ENCODE measurements at places on chromosomes 4 and X.

DNA sequence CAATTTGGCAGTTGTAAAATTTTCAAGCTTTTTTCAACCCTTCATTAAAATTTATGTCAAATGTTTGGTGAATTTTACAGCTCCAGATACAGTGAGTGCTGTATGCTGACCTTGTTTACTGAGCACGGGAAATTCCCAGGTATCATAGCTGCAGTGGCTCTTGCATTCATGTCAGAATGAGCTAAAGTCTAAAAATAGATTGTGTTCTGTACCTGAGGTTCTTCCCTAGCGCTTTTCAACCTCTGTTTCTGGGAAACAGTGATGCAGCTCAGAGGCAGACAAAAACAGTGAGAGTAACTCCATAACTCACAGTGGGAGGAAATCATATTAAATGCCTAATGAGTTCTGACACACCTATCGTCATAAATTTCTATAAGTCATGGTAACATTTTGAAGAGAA, 393.8 kb upstream of the GNPDA2 start:
- no peak for DNase-seq

- no peak for DNase-seq
Observed at GRCh38 chrX:7147413-7147977, at the start of gene STS. Gene STS (plus strand): TSS chrX:7147712. CDS start chrX:7253200, 105,488 bp downstream.

DNA sequence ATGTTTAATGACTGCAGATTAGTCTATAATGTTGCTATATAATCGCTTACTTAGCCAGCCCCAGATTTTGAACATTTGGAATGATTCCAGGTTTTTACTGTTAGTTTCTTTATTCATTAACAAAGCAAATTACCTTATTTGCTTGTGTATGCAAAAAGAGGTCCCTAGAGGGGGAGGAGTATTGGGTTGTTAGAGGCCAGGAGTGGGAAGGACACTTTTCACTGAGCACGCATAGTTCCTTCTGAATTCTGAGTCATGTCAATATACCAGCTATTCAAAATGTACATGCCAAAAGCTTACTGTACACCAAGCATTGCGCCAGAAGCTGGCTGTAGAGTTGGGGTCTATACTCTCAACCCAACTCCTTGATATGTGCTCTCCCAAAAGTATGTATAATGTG, 5.1 kb upstream of the DGAT2L6 start:
- no peak for DNase-seq

- no peak for DNase-seq
Observed at GRCh38 chr4:24334906-24335305, 249.4 kb downstream of the DHX15 start.

GRCh38 chrX:124421898-124422655, 75.7 kb downstream of the SH2D1A start:
- DNase-seq, result peak; percentile 7

DNA sequence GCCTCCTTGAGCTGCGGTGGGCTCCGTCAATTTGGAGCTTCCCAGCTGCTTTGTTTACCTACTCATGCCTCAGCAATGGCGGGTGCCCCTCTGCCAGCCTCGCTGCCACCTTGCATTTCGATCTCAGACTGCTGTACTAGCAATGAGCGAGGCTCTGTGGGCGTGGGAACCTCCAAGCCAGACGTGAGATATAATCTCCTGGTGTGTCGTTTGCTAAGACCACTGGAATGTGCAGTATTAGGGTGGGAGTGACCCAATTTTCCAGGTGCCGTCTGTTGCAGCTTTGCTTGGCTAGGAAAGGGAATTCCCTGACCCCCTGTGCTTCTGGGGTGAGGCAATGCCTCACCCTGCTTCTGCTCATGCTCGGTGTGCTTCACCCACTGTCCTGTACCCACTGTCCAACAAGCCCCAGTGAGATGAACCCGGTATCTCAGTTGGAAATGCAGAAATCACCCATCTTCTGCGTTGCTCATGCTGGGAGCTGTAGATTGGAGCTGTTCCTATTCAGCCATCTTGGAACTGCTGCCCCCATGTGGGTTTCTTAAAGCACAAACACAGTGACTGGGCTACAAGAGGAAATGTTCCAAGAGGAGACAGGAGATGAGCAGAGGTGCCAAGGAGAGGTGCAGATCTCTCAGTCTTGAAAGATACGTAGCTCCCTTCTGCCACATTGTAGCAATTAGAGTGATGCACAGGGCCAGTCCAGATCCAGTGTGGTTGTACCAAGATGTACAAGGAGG, 193.0 kb upstream of the IGFBP7 start:
- no peak for DNase-seq

- peak; percentile 79 for DNase-seq
Observed at GRCh38 chrX:25015486-25016360, at the start of gene ARX. Gene ARX (minus strand): TSS chrX:25015965. CDS start chrX:25015737, 228 bp downstream.

DNA sequence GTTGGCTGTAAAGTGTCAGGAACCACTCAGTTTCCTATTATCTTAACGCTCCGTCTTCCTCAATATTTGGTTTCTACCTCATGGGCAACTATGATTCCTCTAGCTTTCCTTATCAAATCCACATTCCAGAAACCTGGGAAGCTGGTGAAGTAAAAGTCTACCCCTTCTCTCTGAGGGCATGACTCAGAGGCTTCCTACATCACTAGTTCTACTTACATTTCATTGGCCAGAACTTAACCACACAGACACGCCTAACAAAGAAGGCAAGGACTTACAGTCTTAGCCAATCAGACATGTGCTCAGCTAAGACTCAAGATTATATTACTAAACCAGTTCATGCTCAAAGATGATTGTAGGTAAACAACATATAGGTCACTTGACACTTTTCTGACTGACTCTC, 30.4 kb downstream of the COX7B2 start:
- no peak for DNase-seq

DNA sequence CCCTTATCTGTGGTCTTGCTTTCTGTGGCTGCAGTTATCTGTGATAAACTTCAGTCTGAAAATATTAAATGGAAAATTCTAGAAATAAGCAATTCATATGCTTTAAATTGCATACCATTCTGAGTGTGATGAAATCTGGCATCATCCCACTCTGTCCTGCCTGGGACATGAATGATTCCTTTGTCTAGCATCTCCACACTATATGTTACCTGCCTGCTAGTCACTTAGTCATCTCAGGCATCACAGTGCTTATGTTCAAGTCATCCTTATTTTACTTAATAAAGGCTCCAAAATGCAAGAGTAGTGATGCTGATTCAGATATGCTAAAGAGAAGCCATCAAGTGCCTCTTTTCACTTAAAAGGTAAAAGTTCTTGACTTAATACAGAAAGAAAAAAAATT, 14.3 kb upstream of the RAB9B start:
- DNase-seq, result no peak

DNA sequence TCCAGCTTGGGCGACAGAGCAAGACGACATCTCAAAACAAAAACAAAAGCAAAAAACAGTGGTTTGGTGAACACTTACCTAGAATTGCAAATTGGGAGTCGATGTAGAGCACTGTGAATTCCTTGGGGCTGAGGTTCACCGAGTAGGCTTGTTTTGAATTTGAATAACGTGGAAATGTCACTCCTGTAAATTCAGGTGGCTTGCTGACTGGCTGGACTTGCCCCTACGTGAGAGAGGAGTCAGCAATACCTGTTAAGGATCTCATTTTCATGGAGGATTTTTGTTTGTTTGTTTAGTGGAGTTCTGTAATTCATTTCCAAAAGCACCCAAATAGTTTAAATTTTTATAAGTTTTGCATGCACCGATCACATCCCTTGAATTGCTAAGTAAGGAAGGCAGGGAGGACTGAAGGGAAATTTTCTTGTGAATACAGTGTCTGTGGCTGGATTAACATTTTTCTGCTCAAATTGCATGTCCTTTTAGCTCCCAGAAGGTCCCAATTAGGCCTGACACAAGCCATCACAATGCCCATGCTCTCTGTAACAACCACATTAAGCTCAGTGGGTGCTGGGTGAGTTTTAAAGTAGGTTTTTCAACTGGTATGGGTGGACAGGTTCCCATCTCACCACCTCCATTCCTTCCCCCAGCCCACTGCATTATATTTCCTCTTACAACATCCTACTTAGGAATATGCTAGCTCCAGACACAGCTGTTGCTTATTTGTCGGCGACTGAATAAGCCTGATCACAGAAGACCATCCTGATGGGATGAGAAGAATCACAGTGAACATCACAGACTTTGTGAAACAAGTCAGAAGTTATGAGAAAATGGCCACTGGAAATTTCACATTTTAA, 58.5 kb upstream of the TTC29 start:
- no peak for DNase-seq

DNA sequence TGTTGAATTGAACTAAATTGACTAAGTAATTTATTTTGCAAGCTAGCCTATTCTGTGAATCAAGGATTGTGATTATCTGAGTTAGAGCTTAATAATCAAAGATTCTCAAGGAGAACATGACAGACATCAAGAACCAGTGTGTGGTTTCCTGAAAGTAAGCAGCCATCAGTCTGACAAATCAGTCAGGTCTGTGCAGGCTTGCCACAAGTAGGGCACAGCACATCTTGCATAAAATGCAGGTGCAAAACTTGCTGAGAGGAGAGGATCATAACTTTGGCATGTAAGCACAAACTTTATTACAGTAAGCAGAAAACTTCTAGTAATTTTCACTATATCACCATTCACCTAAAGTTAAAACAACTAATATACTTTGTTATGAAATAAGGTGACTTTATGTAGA, 22.5 kb downstream of the FAM241A start:
- DNase-seq, result no peak

DNA sequence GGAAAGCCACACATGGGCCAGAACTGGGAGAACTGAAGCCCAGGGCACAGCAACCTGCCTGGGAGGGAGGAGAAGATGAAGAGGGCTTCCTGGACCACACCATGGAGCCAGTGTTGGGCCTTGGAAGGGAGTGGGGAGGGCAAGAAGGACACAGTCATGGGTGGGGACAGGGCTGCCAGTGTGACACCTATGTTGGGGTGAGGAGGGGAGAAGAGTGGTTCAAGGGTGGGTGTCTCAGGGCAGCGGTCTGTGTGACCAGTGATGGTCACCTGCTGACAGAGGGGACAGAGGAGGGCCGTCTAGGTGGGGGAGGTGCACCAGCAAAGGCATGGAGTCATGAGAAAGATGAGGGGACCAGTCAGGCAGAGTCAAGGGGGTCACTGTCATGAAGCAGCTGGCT, 13.8 kb downstream of the MAGED2 start:
- DNase-seq, result no peak

DNA sequence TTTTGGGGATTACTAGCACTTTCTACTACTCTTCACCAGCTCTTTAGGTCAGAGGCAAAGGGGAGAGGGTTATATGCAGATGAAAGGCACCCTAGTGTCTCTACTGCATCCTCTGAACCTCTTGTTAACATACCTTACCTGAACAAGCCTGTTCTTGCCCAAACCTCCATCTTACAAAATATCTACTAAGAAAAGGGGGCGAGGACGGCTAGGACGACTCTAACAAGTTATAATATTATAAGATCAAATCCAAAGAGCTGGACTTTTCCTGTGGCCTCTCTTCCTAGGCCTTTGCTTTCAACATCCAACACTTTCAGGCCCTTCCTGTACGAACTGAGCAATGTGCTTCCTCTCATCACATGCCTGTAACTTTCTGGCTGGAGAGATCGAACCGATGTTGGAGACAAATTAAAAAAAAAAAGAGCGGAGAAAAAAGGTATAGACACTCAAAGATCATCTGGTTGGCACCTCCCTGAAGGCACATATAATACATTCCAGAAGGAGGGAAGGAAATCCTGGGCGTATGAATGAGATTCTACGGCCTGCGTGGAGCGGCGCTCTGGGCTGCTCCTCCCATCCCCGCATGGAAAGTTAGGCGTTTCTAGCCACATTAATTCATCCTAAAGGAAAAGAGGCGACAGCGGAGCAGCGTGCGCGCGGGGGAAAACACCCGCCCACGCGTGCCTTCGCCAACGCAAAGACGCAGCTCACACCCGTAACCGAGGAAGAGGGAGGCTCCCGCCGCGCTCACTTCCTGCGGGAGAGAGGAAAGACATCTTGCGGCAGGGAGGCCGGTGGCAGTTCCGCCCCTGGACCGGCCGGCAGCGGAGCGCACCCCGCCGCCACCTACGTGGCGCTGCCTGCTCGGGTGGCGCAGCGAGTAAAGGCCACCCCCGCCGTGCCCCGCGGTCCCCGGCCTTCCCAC, 808 bp downstream of the PRDM5 start:
- peak; percentile 79 for DNase-seq

DNA sequence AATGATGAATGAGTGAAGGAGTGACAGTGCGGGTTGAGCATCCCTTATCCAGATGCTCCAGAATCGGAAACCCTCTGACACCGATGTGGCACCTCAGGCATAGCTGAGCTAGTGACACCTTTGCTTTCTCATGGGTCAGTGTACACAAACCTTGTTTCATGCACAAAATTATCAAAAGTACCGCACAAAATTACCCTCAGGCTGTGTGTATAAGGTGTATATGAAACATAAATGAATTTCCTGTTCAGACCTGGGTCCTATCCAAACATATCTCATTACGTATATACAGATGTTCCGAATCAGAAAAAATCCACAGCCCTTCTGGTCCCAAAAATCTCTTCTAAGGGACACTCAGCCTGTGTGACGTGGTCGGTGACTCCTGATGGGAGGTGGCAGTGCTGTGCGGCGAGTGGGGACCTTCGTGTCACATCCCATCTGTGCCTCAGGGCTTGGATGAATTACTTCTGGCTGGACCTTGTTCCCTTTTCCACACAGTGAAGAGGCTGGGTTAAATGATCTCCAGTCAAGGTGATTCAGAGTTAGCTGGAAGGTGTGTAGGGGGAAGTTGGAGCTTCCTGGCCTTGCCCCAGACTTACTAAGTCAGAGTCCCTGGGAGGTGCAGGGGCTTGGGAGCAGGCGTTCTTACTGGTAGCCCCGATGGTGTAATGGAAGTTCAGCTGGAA, 18.8 kb downstream of the RGS12 start:
- DNase-seq, result no peak

DNA sequence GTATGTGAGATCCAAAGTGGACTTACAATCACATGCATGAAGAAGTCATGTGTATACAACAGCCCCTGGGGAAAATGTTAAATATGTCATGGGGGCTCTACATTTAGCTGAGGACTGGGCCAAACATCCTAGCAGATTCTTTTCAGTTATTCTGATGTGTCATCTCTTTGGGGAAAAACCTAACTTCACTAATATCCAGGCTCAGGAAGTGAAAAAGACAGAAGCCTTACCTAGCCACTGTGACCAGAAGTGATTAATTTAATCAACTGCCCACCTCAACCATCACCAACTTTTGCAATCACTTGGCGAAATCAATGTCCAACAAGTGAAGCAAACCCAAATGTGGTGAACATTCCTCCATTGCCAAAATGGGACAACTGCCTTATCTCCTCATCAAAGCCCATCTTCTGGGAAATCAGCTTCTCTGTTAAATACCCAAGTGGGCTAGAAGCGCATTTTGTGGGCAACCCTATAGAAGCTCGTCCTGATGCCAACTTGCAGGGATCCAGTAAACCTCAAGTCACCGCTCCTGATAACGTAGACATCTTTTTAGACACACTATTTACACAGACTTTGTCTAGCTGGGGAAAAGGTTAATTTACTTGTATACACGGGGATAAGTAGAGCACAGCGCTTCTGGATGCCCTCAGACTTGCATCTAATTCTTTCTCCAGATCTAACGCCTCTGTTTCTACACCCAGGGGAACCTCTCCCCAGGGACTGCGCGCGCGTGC, 1.4 kb upstream of the HHIP start:
- DNase-seq, result no peak

GRCh38 chr4:142405021-142405694, 440.9 kb downstream of the INPP4B start:
- DNase-seq, result no peak

GRCh38 chrX:145190801-145191389, 56.4 kb upstream of the SPANXN1 start:
- no peak for DNase-seq

- no peak for DNase-seq
Observed at GRCh38 chrX:152638443-152638904, 779 bp downstream of the GABRQ start.
